Stimulated activated CD8-positive, alpha-beta memory T cell treated with anti-CD3 and anti-CD28 coated beads, Interleukin-7, amount 100 ng/mL, for 4 hours (primary cell): ENCODE measurements at places on chromosomes 16 and 17.
A peak's percentile ranks its signal among the peaks of the same experiment; 100 is the strongest.

DNA sequence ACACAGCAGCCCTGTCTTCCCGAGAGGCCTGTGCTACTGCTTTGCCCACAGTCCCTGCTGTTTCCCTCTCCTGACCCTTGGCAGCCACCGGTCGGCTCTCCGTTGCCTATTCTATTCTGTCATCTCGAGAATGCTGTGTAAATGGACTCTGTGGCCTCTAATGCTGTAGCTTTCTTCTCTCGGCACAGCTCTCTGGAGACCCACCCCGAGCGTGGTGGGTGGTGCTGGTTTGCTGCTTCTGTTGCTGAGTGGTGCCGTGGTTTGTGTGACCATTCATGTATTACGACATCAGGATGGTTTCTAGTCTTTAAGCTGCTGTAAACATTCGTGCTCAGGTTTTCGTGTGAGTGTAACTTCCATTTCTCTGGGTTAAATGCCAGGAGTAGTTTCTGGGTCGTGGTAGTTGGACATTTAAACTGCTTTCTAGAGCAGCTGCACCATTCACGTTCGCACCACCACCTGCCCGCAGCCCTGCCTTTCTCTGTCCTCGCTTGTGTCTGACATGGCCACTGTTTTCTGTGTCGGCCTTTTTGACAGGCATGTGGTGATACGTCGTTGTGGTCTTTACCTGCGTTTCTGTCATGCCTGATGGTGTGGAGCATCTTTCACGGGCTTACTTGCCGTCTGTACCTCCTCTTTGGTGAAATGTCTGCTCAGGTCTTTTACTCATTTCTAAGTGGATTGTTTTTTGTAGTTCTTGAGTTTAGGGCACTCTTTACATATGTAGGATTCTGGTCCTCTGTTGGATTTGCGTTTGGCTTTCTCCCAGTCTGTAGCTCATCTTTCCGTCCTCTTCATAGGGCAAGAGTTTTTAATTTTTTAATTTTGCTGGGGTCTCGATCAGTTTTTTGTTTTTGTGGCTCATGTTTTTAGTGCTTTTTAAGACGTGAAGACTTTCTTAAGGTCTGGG is 47.7 kb upstream of the ZNF750 start:
- no peak for DNase-seq

DNA sequence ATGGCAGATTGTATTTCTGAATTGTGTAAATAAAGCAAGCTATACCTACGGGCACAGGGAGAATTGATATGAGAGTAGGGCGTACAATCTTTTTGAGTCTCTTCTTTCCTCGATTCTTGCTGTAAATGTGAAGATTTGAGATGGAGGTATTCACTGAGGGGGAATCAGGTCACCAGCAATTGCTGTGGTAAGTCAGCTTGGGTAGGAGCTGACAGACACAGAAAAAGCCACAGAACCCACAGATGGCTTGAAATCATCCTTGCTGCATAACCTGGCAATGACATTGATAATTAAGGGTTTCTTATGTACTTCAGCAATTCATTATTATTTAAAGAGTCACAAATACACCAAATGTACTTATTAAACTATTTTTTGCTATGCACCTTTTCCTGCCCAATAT is 164.2 kb downstream of the CNTNAP4 start:
- DNase-seq = no peak

- no peak for DNase-seq
Observed at GRCh38 chr16:22427556-22427955, 53.1 kb upstream of the CDR2 start.

DNA sequence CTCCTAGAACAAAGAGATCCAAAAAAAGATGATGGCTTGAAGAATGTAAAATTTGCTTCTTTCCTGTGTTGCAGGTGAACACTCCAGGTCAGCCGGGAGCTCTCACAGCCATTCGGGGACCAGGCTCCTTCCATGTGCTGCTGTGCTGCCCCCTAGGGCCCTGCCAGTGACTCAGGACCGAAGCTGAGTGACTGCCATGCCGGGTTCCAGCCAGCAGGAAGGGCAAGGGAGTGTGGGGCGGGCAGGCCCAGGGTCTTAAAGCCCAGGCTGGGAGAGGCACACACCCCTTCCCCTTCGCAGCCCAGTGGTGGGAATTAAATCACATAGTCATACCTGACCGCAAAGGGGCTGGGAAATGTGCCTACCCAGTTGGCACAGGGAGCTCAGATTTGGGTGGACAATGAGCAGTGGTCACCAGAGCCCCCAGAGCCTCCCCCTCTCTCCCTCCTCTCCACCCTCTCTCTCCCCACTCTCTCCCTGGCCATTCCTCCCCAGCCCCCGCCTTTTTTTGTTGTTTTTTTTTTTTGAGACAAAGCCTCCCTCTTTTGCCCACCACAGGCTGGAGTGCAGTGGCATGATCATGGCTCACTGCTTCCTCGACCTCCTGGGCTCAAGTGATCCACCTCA is 11.5 kb downstream of the EPOP start:
- peak; percentile 17 for DNase-seq

DNA sequence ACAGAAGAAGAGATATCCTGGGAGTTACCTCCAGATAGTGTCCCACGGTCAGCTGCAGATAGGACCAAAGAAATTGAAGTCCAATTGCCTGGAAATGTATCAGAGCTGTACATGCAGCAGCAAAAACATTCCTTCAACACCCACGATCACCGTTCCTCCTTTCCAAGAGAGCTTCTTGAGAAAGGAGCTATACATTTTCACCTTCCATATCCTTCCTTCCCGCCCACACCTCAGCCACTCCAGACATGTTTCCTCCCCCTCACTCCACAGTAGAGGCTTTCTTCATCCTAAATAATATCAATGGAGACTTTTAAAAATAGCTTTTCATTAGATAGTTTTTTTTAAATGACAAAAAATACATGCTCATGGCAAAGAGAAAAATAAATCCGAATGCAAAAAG is 87.6 kb downstream of the HS3ST2 start:
- DNase-seq = no peak

DNA sequence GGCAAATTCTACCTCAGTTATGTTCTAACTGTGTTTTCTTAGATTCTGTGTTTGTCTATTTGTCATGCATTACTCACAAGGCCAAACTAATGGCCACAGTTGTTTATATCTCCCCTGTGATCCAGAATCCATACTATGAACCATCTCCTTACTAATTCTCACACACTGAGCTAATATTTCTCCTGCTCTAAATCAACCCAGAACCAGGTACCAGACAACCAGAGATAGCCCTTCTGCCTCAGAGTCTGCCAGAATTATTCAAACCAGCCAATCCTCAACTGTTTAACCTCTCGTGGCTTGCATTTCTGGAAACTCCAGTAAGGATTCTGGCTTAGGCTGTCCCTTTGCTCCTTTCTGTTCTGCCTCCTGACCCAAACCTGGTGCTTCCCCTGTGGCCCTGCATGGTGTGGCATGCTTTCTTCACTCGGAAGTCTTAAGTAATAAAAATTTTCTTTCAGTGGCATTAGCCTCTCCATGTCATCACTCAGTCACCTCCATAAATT is 59.4 kb downstream of the EFCAB5 start:
- no peak for DNase-seq

- DNase-seq = no peak
Observed at GRCh38 chr16:31110106-31111034, 2.2 kb downstream of the BCKDK start.

DNA sequence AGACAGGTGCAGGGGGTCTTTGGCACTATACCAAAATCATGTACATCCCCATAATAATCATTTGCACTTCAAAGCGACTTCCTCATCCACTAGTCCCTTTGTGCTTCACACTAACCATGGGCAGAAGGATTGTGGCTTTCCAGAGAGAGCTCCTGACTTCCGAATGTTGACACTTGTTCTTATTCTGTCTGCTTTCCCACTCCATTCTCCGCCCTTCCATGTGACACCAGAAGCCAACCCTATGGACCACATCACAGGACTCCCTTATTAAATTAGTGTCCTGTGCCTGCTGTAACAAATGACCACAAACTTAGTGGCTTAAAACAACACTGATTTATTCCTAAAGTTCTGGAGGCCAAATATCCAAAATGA is 91.6 kb downstream of the CMC2 start:
- DNase-seq = no peak

GRCh38 chr16:65114527-65114926 is 7.3 kb downstream of the CDH11 start:
- no peak for DNase-seq

- DNase-seq = no peak
Observed at GRCh38 chr17:48382989-48383388, 47.0 kb downstream of the SKAP1 start.

GRCh38 chr17:7956228-7956965 is 24.4 kb downstream of the CNTROB start:
- no peak for DNase-seq

DNA sequence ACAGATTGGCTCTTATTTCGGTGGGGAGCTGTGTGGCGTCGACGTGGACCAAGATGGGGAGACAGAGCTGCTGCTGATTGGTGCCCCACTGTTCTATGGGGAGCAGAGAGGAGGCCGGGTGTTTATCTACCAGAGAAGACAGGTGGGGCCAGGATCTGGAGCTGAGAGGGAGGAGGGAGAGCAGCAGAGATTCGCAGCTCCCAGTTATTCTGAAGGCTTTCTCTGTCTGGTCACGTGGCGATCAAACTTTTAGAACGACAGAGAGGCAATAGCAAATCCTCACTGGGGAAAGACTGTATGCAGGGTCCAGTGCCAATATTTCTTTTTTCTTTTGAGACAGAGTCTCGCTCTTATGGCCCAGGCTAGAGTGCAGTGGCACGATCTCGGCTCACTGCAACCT is 22.2 kb downstream of the ITGAL start:
- DNase-seq = no peak

DNA sequence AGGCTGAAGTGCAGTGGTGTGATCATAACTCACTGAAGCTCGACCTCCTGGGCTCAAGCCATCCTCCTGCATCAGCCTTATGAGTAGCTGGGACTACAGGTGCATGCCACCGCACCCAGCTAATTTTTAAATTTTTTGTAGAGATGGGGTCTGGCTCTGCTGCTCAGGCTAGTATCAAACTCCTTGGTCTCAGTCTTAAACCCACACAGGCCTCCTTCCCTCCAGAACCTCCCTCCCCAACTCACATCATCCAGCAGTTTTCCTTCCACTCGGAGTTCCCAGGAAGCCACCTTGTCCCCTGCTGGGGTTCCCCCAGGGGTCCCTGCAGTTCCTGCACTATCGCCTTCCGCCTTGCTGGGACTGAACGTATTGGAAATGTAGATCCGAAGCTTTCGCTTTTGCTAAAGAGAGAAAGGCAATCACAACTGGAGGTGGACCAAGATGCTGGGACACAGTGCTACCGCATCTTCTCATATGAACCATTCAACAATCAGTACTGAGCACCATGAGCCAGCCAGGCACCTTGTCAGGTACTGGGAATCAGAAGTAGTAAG is 7.2 kb downstream of the SMARCD2 start:
- DNase-seq = no peak

DNA sequence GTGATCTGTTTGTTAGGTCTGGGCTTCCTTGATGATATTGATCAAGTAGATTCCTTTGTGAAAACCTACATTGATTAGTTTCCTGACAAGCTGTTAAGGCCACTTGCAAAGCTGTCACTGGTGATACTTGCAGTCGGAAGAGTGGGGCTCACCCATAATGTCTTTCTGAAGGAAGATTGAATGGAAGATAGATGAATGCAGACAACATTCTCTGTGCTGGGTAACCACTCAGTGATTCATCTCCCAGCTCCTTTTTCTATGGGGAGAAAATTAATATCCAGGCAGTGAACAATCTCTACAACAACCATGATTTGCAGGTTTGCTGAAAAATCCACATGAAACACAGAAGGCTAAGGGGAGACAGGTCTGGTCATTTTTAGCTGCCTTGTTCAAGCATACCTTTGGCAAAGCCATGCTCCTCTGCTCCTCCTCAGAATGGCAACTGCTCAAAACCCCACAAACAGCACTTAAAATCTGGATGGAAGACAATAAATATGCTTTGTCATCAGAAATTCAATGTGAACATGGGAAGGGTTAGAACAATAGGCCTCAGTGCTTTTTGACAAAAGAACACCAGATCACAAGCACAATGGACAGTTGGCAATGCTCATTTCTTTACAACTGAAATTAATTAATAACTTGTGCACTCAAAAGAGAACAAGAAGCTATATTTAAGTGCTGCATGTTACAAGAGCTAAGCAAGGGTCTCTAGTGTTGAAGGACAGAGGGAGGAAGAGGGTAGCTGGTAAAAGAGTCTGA is 495.4 kb downstream of the TOX3 start:
- no peak for DNase-seq

DNA sequence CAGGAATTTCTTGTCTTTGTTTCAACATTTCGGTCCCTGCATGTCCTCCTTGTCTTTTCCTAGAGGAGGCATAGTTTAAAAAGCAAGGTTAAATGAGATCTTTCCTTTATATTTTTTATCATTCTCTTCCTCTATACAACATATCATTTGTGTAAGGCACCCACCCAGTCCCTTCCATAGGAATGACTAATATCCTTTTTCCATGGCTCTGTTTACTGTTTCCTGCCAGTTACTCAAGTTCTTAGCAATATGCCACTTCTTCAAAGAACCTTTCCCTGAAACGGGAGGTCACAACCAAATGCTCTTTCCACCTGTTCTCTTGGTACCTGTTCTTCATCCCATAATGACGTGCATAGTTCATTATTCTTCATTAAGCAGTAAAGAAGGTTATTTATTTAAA is 1237.1 kb upstream of the GOT2 start:
- no peak for DNase-seq

GRCh38 chr17:36742267-36743000 is 141.1 kb downstream of the MRM1 start:
- DNase-seq = no peak
